CD8-positive, alpha-beta memory T cell (primary cell): ENCODE measurements at places on chromosomes 6 and 20. TPM values are rescaled to one million over a fixed set of nuclear protein-coding genes. Genes with fewer than 3 reads are reported as not detected.

Gene GCM1
- not detected for total RNA-seq

Gene CLPSL1
- not detected for total RNA-seq

Gene CDSN
- not detected for total RNA-seq

Gene PPP1R14C
- 1.4 TPM for total RNA-seq

Gene RSPO3
- total RNA-seq, result not detected

Gene CCM2L
- not detected for total RNA-seq

Gene FAM209B
- total RNA-seq, result 0.46 TPM

Gene LEMD2
- total RNA-seq, result 55.5 TPM

Gene AIF1
- 35.6 TPM for total RNA-seq

Gene HDAC2
- 121 TPM for total RNA-seq

Gene LY86
- total RNA-seq, result 0.31 TPM

Gene POM121L2
- total RNA-seq, result not detected

- H3K27me3 ChIP-seq, result no peaks in the 10 kb centered on the region
- H3K27ac ChIP-seq, result no peak overlapping the region
Measured at GRCh38 chr6:34924831-34925625, 36.0 kb downstream of the ANKS1A start.

DNA sequence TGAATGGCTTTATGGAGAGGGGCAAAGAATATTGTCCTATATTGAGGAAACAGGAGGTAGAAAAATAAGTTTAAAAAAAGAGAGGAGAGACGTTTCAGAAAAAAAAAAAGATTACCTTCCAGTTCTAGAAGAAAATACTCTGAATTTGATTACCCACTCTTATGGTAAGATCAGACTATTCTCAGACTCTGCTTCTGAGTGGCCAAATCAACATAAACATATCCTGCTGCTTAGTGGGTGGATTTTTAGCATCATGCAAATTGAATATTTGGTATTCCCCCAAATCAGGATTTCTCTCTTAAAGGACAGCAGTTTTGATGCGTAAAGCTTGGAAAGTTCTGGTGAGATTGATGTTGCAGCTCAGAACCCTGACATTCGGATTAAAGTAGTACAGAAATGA, 946.6 kb downstream of the TFAP2A start:
- no peaks in the 10 kb centered on the region for H3K27me3 ChIP-seq
- no peaks in the 10 kb centered on the region for H3K4me1 ChIP-seq
- DNase-seq, result no peak
- H3K4me3 ChIP-seq, result no peak overlapping the region
- no peak overlapping the region for H3K27ac ChIP-seq

GRCh38 chr6:92706976-92707375, 712.4 kb downstream of the EPHA7 start:
- no peaks in the 10 kb centered on the region for H3K36me3 ChIP-seq
- no peaks in the 10 kb centered on the region for H3K4me1 ChIP-seq
- H3K27me3 ChIP-seq, result no peaks in the 10 kb centered on the region
- no peak overlapping the region for H3K27ac ChIP-seq
- H3K4me3 ChIP-seq, result no peak overlapping the region

DNA sequence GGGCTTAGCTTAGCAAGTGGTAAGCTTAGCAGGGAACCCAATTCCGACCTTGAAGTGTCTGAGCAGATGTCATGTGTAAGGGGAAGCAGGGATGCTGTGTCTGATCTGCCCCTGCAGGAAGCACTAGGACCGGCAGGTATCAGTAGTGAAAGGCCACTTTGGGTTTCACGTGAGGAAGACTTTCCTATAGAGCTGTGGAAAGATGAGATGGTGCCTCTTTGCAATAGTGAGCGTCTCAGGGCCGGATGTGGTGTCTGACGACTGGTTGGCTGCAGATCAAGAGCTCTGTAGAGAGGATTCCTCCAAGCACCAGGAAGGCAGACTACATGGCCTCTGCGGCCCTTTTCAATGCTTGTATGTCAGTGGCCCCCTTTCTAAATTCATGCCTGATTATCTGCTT, 98.3 kb downstream of the TIAM2 start:
- H3K4me3 ChIP-seq, result no peak overlapping the region
- no peak overlapping the region for H3K27ac ChIP-seq

GRCh38 chr6:17035257-17036064, 66.4 kb upstream of the STMND1 start:
- H3K4me1 ChIP-seq, result no peaks in the 10 kb centered on the region
- no peak for DNase-seq
- H3K27me3 ChIP-seq, result no peaks in the 10 kb centered on the region

DNA sequence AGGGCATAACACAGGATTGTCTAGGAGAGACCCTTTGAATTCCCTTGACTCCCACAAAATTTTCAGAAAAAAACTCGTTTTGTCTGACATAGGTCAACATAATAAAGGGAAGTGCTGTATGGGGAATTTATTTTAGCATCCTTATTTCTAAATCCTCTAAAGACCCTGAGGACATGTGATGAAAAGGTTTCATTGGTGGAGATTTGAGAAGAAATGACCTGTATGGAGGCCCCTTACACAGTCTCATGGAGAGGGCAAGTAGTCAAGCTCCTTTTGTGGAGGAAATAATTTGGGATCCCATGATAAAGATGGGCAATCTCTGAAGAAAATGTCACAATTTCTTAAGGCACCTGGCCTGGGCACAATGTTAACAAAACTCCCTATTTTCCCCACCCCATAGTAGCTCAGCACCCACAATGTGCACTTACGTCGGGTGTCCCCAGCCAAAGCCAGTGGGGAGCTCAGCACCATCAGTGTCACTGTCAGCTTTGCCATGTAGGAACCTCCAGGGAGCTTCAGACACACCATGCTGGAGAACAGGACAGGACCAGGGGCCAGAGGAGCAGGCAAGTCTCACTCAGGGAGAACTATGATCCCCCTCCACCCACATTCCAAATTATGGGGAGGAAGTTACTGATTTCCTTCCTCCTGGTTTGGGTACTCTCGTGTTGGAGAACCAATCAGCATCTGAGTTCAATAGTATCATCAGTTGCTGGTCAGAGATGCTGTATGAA, at the start of gene HLA-DRB5:
TSS of gene HLA-DRB5 (minus strand) at position 591 of the 734 bp plus-strand sequence. CDS start at position 528, 63 bp downstream.
- no peaks in the 10 kb centered on the region for H3K36me3 ChIP-seq
- H3K4me1 ChIP-seq, result no peaks in the 10 kb centered on the region
- H3K27me3 ChIP-seq, result no peaks in the 10 kb centered on the region
- DNase-seq, result no peak
- peak within 1 kb of the TSS; percentile 28 for H3K4me3 ChIP-seq

GRCh38 chr20:15319439-15319838, 982.0 kb upstream of the FLRT3 start:
- no peak overlapping the region for H3K4me3 ChIP-seq
- no peak overlapping the region for H3K27ac ChIP-seq
- H3K27me3 ChIP-seq, result no peaks in the 10 kb centered on the region

DNA sequence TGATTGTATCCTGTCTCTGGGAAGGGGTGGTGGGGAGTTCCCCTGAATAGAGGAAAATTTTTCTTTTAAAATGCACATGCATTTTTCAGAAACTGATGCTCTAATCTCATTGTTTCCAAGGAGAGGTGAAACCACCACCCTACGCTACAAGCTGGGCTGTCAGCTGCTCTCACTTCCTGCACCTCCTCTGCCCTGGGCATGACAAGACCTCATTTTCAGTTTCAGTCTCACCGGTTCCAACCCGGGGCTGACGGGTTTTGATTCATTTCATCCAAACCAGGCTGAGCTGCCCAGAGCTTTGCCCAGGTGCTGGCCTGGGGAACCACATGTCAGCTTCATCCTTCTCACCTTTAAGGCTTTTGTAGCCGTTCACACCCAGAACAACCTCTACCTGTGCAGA, 99.7 kb downstream of the EYA2 start:
- DNase-seq, result no peak
- no peaks in the 10 kb centered on the region for H3K27me3 ChIP-seq
- H3K27ac ChIP-seq, result no peak overlapping the region
- H3K4me1 ChIP-seq, result no peaks in the 10 kb centered on the region
- no peak overlapping the region for H3K4me3 ChIP-seq
- no peaks in the 10 kb centered on the region for H3K36me3 ChIP-seq

DNA sequence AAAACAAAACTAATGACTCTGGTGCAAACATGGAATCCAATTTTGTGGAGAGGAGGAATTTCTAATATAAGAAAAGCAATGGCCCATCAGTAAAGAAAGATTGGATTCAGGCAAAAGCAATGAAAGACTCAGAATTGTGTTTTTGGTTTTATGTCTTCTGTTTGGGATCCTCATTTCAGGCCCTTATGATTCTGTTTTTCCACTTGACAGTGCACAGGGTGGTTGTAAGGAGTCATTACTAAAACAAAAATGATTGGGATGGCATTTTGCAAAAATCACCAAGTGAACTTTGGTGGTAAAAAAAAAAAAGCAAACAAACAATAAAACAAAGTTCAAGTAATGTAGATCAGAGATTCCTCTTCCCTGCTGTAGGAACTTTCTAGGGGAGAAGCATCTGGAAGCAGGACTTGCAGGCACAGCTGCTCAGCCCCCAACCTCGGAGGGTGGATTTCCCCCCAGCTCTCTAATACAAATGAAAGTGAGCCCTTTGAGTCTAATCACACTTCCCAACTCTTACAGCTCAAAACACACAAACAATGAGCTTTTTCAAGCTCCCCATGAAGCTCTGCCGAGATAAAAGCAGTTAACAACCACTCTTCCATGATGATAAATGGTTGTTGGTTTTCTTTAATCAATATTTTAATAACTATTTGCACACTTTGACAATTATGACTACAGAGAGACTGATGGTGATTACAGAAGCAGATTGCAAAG, 177.7 kb downstream of the ZDHHC14 start:
- H3K4me1 ChIP-seq, result peaks cover 21% of the 10 kb centered on the region
- no peaks in the 10 kb centered on the region for H3K36me3 ChIP-seq
- no peak overlapping the region for H3K4me3 ChIP-seq

- DNase-seq, result no peak
Measured at GRCh38 chr20:17708675-17709360, 9.1 kb downstream of the BANF2 start.

DNA sequence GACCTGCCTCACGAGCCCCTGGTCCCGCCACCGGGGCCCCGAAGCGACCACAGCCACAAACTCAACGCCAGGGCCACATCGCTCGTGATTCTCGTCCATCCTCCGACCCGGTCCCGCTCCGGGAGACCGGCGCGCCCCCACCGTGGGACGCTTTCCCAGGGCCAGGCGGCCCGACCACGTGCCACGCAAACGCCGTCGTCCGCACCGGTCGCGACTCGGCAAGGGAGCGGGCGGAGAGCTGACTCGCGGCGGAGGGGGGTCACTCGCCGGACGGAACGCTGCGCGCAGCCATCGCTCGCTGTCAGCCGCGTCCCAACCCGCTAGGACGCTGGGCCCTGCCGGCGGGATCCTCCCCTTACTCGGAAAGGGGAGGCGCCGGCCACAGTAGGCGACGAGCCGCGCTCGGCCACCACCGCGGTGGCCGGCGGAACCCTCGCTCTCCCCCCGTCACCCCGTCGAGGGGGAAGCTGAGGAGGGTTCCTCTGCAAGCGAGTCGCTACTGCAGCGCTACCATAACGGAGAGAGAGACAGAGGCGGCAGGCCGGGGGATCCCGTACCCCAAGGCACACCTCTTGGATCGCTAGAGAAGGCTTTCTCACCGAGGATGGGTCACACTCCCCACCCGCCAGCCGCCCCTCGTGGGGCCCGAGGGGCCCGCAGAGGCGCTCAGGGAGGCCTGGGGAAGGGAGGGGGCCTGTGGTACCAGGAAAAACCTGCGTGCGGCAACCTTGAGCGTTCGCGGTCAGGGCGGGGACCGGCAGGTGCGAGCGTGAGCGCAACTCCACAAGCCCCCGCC, 511.8 kb upstream of the ZNF337 start:
- H3K27ac ChIP-seq, result no peak overlapping the region
- no peaks in the 10 kb centered on the region for H3K4me1 ChIP-seq
- peak; percentile 67 for DNase-seq
- H3K36me3 ChIP-seq, result no peaks in the 10 kb centered on the region
- H3K4me3 ChIP-seq, result peak overlapping the region; percentile 41
